ENCODE measurements at places on chromosomes 4 and X.
A peak's percentile ranks its signal among the peaks of the same experiment; 100 is the strongest.

DNA sequence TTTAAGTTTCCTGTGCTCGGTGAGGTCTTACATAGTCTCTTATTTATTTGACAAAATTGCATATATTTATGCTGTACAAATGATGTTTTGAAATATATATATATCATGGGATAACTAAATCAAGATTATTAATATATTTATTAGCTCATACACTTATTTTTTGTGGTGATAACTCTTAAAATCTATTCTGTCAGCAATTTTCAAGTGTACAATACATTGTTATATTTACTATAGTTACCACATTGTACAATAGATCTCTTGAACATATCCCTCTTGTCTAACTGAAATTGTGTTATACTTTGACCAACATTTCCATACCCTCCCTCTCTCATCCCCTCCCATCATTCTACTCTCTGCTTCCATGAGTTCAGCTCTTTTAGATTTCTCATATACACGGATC lies 516.6 kb upstream of the LCORL start:
- no peak for DNase-seq
- H3K4me1 ChIP-seq = no peaks in the 10 kb centered on the region
- no peak overlapping the region for H3K4me3 ChIP-seq
- H3K27me3 ChIP-seq = no peaks in the 10 kb centered on the region
- no peaks in the 10 kb centered on the region for H3K36me3 ChIP-seq

- H3K36me3 ChIP-seq = no peaks in the 10 kb centered on the region
- no peaks in the 10 kb centered on the region for H3K27me3 ChIP-seq
- DNase-seq = no peak
- no peaks in the 10 kb centered on the region for H3K4me1 ChIP-seq
- no peak overlapping the region for H3K4me3 ChIP-seq
- no peak overlapping the region for H3K27ac ChIP-seq
These were observed 96.3 kb upstream of the NKX1-1 start for GRCh38 chr4:1502501-1502886.

DNA sequence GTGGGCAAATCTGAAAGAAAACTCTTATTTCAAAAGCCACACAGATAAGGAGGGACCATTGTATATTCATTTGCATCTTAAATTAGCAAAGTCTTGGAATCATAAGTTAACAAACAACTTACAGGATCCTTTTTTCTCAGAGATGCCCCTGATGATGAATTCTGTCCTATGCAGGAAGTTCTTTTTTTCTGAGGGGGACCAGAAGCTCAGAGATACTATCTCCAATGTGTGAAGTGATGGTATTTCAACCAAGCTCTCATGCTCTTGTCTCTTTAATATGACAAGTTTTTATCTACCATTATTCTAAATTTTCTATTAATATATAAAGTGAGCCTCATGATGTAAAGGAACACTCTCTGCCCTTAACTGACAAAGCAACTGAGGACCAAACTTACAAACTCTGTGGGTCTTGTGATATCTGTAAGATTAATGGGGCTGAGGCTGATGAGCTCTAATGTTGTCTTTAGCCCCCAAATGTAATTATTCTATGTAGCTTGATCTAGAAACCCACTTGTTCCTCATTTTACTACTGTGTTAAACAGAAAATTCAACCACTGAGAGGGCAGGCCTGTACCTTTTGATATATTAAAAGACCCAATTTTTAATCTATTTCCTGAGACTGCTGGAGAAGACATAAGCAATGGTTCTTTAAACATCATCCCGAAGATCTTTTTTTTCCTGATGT lies 27.0 kb downstream of the TEC start:
- no peaks in the 10 kb centered on the region for H3K36me3 ChIP-seq
- peaks cover 14% of the 10 kb centered on the region for H3K4me1 ChIP-seq
- H3K27me3 ChIP-seq = no peaks in the 10 kb centered on the region
- no peak overlapping the region for H3K4me3 ChIP-seq
- H3K27ac ChIP-seq = no peak overlapping the region

DNA sequence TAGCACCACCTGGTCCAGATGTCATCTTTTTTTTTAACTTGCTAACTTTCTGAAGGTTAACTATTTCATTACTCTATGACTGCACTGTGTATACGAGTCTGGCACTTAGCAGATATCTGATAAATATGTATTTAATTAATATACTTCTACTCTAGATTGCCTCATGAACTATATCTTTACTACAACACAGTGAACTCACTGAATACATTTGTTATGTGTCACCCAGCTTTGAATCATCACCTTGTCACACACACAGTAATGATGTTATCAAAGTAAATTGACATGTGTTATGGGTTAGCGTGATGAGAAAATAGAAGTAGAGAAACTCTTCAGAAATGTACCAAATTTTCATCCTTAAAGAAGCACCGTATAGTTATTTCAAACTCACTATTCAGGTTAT lies 419.3 kb upstream of the ADGRL3 start:
- no peaks in the 10 kb centered on the region for H3K27me3 ChIP-seq
- no peaks in the 10 kb centered on the region for H3K36me3 ChIP-seq
- no peak for DNase-seq
- no peaks in the 10 kb centered on the region for H3K4me1 ChIP-seq
- H3K27ac ChIP-seq = no peak overlapping the region

DNA sequence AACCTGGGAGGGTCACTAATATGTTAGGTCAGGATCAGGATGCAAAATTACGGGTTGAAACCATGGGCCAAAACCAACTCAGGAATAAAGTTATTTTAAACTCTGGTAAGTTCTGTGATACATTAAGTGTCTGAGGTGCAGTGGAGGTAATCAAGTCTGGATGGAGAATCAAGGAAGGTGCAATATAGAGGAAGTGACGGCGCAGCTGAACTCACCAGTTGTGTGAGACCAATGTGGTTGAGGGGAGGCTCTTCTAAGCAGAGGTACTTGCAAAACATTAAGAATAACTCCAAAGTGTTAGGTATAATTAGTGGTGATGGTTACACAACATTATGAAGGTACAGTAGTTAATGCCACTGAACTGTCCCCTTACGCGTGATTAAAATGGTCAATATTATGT lies 19.7 kb downstream of the GAB3 start:
- no peaks in the 10 kb centered on the region for H3K4me1 ChIP-seq
- no peak overlapping the region for H3K4me3 ChIP-seq
- no peak for DNase-seq
- H3K36me3 ChIP-seq = no peaks in the 10 kb centered on the region
- no peak overlapping the region for H3K27ac ChIP-seq

DNA sequence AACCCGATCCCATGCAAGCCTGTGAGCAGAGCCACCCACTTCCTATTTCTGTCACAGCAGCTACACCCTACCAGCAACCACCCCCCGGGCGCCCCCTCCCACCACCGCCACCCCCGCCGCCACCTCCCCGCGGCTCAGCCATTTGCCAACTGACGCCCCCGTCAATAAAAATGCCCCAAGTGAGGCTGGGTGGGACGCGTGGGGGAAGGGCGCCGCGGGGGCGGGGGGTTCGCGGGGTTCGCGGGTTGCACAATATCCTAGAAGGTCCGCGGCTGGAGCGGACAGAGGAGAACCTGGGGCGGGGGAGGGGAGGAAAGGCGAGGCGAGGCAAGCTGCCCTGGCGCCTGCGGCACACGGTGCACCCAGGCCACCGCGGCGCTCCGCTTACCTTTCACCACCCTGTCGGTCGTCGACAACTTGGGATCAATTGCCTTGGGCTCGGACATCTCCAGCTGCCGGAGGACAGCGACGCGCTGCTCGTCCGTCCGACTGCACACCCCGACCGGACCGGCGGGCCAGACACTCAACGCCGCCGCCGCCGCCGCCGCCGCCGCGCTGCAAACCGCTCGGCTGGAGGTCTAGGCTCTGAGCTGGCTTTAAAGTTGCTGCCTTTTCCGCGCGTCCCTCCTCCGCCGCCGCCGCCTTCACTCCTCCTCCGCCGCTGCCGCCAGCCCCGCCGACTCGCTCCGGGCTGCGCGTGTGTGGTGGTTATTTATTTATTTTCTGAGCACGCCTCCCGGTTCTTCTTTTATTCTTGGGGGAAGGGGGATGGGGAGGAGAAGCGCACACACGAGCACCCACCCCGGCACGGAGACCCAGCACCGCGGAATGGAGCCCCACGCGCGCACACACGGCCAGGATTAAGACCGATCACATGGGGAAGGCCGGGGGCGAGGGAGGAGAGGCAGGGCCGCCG lies 717 bp downstream of the PPP3CA start:
- DNase-seq = peak; percentile 64
- no peaks in the 10 kb centered on the region for H3K27me3 ChIP-seq

DNA sequence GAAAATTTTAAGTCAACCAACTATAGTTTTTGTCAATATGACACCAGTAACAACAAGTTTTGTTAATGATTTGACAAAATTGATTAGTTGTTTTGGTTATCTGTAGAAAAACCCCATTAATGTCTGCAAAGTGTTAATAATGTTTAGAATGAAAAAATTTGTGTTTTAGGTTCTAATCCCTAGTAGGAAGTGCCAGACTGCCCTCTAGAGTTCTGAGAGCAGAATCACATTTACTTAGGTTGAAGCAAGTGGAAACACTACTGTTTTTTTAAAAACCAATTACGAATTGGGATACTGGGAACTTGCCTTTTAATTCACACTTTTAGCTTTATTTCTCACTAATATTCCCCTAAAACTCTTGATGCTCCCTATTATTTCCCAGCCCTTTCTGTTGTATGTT lies 101.1 kb upstream of the CYLC1 start:
- no peaks in the 10 kb centered on the region for H3K4me1 ChIP-seq
- H3K36me3 ChIP-seq = no peaks in the 10 kb centered on the region
- H3K27me3 ChIP-seq = no peaks in the 10 kb centered on the region
- no peak overlapping the region for H3K4me3 ChIP-seq
- H3K27ac ChIP-seq = no peak overlapping the region
- DNase-seq = peak; percentile 60

DNA sequence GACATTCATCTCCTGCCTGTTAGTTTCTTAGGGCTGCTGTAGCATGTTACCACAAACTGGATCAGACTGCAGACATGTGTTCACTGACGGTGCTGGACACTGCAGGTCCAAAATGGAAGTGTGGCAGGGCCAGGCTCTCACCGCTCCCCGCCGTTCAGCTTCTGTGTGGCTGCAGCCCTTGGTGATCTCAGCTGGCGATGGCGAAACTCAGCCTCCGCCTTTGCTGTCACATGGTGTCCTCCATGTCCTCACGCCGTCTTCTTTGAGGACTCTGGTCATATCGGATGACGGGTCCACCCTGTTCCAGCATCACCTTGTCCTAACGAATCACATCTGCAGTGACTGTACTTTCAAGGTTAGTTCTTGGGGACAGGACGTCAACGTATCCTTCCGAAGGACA lies 25.9 kb upstream of the HELT start:
- no peaks in the 10 kb centered on the region for H3K27me3 ChIP-seq
- no peak for DNase-seq
- no peak overlapping the region for H3K4me3 ChIP-seq
- no peaks in the 10 kb centered on the region for H3K4me1 ChIP-seq
- H3K36me3 ChIP-seq = no peaks in the 10 kb centered on the region

GRCh38 chrX:134691453-134691852 lies 33.2 kb upstream of the PLAC1 start:
- no peak for DNase-seq
- no peaks in the 10 kb centered on the region for H3K4me1 ChIP-seq
- H3K27ac ChIP-seq = no peak overlapping the region
- no peaks in the 10 kb centered on the region for H3K27me3 ChIP-seq
- H3K36me3 ChIP-seq = no peaks in the 10 kb centered on the region

GRCh38 chr4:15657366-15657765 lies 2.2 kb upstream of the FBXL5 start:
- no peaks in the 10 kb centered on the region for H3K27me3 ChIP-seq
- peaks cover 15% of the 10 kb centered on the region for H3K4me1 ChIP-seq
- no peaks in the 10 kb centered on the region for H3K36me3 ChIP-seq
- no peak overlapping the region for H3K4me3 ChIP-seq

GRCh38 chrX:3678328-3678727 lies 35.1 kb downstream of the PRKX start:
- no peaks in the 10 kb centered on the region for H3K36me3 ChIP-seq
- no peak overlapping the region for H3K27ac ChIP-seq
- H3K4me3 ChIP-seq = no peak overlapping the region
- no peaks in the 10 kb centered on the region for H3K27me3 ChIP-seq

GRCh38 chr4:147088146-147088545 lies 142.5 kb upstream of the TTC29 start:
- no peaks in the 10 kb centered on the region for H3K27me3 ChIP-seq
- DNase-seq = no peak
- H3K36me3 ChIP-seq = no peaks in the 10 kb centered on the region
- H3K27ac ChIP-seq = no peak overlapping the region
- no peaks in the 10 kb centered on the region for H3K4me1 ChIP-seq

DNA sequence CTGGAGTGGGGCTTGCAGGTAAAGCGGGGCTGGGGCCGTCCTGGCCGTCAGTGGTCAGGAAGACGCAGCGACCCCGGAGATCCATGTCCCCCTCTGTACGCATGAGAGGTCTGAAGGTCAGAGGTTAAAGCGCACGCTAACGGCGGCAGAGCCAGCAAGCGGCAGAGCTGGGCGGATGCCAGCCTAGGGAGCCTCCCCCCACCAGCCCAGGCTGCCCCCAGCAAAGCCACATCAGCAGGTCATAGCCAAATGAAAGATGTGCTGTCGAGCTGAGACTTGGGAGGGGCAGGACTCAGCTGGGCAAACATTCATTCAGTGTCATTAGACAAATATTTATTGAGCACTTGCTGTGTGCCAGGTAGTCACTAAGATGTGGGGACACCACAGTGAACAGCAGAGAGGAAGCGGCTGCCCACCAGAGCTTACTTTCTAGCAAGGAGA lies 593 bp upstream of the JAKMIP1 start:
- H3K27me3 ChIP-seq = peaks cover 12% of the 10 kb centered on the region
- no peak overlapping the region for H3K27ac ChIP-seq
- DNase-seq = no peak
- peak overlapping the region; percentile 54 for H3K4me3 ChIP-seq
- H3K36me3 ChIP-seq = no peaks in the 10 kb centered on the region

DNA sequence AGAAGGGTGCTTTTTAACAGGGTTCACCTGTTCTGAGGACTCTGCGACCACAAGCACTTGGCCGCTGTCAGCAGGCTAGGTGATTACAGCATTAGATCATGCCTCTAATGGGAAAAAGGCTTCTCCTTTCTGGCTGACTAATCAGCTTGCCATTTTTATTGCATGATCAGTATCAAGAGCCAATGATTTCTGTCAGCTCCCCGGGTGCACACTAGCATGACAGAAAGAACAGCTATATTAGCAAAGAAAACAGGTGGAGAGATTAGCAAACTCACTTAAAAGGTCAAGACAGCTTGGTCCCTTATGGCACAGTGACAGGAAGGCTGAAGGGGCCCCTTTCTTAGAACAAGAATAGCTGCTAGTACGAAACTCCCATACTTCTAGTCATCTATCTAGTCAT lies 170.0 kb downstream of the SMIM20 start:
- H3K27me3 ChIP-seq = no peaks in the 10 kb centered on the region
- no peaks in the 10 kb centered on the region for H3K36me3 ChIP-seq
- H3K27ac ChIP-seq = no peak overlapping the region

DNA sequence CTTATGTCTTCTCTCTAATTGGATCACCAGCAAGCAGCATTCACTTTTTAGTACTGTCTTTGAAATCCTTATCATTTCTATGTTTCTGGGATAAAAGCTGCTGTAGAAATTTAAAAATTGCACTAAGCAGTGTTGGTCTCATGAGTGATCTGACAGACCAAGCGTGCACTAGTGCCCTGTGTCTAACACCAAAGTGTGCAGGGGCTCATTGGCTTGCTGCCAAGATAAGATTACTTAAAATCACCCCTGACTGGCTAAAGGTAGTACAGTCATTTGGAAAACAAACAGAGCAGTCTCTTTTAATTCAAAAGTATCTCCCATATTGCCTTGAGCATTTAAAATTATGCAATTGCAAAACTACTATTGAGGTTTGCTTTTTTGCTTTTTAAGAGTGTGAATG lies 304.6 kb downstream of the ARAP2 start:
- H3K27ac ChIP-seq = no peak overlapping the region
- H3K4me1 ChIP-seq = peaks cover 5% of the 10 kb centered on the region
- H3K27me3 ChIP-seq = no peaks in the 10 kb centered on the region
- H3K36me3 ChIP-seq = no peaks in the 10 kb centered on the region

- H3K27me3 ChIP-seq = no peaks in the 10 kb centered on the region
- H3K27ac ChIP-seq = no peak overlapping the region
- no peak overlapping the region for H3K4me3 ChIP-seq
- no peaks in the 10 kb centered on the region for H3K4me1 ChIP-seq
These were observed 6.5 kb downstream of the RGS12 start for GRCh38 chr4:3299122-3299975.
